Posterior vena cava (tissue), 2 donors: ENCODE measurements at places on chromosomes 1 and 21. TPM values are rescaled to one million over a fixed set of nuclear protein-coding genes. Genes with fewer than 3 reads are reported as not detected.

- DNase-seq = no peak
Measured at GRCh38 chr1:101316799-101317198, 80.0 kb downstream of the S1PR1 start.

The CD53 gene
- 30.2 TPM for total RNA-seq

DNA sequence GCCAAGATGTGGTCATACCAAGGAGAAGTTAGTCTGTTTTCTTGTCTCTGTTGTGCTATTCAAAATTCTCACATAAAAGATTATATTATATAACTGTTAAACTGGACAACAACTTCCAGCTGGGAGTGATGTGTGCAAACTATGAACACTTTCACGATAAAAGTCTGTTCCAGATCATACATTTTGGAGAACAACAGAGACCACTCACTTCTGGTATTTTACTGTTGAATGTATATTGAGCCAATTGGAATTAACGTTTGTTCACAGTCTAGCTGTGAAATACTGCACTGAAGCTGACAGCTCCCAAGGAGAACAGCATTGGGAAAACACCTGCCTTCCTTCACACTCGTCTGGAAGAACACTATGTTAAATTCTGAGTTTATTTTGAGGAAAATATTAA lies 860 bp upstream of the SHCBP1L start:
- no peak for DNase-seq

The ADCY10 gene
- 0.28 TPM for total RNA-seq

- DNase-seq = no peak
Measured at GRCh38 chr1:231053493-231054162, 13.6 kb upstream of the FAM89A start.

The IL19 gene
- total RNA-seq = not detected

DNA sequence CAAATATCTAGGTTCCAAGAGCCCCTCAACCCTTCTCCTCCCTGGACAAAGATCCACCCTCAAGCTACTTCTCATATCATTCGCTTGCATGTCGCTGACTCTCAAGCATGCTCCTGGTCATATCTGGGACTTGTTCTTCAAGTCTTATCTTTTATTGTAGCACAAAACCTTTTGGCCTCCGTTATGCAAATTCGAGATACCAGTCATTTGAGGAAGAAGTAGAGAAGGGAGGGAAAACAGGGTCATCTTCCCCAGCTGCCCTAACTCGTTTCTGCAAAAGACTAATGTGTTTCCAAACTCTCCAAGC lies 63.8 kb upstream of the ETS2 start:
- DNase-seq = no peak

GRCh38 chr1:201525193-201525778 lies 13.6 kb upstream of the NAV1 start:
- DNase-seq = no peak

The PLA2G2C gene
- 0.14 TPM for total RNA-seq

The BTBD19 gene
- 13.5 TPM for total RNA-seq

- DNase-seq = no peak
Measured at GRCh38 chr1:72851597-72851996, 569.3 kb upstream of the NEGR1 start.
